Placental epithelial cell (primary cell): ENCODE measurements at places on chromosomes 2 and 18. TPM values are rescaled to one million over a fixed set of nuclear protein-coding genes. Genes with fewer than 3 reads are reported as not detected.

Gene ADD2
- not detected in 2 replicates for total RNA-seq

Gene MYO3B
- 2.4 and 4.1 TPM in 2 replicates for total RNA-seq

Gene CNRIP1
- total RNA-seq: under 0.01 TPM in 1 of 2 replicates, not detected in the other

Gene KLF7
- total RNA-seq: 4.3 and 9.9 TPM in 2 replicates

Gene MYOM1
- 0.98 and 1.6 TPM in 2 replicates for total RNA-seq

Gene FBLN7
- total RNA-seq: 4.6 and 26.7 TPM in 2 replicates

Gene SLC8A1
- 4.3 and 8.2 TPM in 2 replicates for total RNA-seq

Gene PDCD1
- total RNA-seq: not detected in 2 replicates

Gene RESP18
- not detected in 2 replicates for total RNA-seq

Gene NPPC
- not detected in 2 replicates for total RNA-seq

Gene ATP9B
- 22.7 and 49.9 TPM in 2 replicates for total RNA-seq

Gene CHRND
- not detected in 2 replicates for total RNA-seq

Gene RGPD3
- under 0.01 and 0.11 TPM in 2 replicates for total RNA-seq

Gene SCYGR2
- total RNA-seq: not detected in 2 replicates

Gene NBAS
- 88.7 and 89.7 TPM in 2 replicates for total RNA-seq

Gene SCYGR4
- not detected in 2 replicates for total RNA-seq

Gene SP9
- not detected in 2 replicates for total RNA-seq

Gene STPG4
- 1.2 and 2.9 TPM in 2 replicates for total RNA-seq

Gene GRP
- total RNA-seq: not detected in 2 replicates
